ENCODE measurements at places on chromosomes 11 and 22.

DNA sequence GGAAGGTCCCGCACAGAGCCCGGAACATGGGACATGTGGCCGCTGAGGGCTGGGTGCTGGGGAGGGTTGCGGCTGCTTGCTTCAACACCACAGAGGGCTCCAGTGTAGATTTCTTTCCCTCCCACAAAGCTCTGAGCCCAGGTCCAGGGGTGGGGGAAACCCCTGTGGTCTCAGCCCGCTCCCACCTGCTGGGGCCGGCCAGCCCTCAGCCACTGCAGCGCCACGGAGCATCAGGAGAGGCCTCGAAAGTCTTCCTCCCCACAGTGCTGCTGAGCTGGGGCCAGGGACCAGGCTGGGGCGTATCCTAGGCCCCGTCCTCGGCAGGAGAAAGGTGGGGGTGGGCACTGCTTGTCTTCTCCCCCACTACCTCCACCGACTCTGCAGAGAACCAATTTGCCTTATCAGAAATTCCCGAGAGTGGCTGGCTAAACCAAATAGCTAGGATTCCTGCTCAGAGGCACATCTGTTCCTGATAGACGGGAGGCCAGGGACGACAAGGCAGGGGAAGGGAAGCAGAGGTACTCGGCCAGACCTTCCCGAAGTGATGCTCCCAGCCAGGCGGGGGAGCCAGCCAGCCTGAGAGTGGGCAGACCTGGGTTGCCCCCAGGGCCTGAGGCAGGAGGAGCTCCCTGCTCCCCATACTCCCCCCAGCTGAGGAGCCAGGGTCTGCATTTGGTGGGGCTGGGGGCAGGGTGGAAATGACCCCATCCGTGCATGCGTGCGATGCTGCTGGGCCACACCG is 18.7 kb downstream of the IGF2 start:
- DNase-seq = no peak

DNA sequence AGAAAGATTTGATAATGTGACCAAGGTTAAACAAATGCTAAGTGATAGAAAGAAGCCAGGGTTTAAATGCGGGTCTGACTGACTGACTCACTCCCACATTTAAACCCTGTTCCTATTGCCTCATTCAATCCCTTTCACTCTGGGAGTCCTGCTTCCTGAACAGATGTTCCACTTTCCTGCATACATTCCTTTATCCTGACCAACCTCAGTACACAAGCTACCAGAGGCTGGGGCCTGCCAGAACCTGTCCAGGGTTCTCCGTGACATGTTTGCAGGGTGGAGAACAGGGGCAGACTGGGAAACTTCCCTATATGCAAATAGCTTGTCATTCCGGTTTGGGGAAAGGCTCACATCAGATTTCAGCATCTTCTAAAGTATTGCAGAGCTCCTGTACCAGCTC is 3.0 kb upstream of the ANKK1 start:
- no peak for DNase-seq

DNA sequence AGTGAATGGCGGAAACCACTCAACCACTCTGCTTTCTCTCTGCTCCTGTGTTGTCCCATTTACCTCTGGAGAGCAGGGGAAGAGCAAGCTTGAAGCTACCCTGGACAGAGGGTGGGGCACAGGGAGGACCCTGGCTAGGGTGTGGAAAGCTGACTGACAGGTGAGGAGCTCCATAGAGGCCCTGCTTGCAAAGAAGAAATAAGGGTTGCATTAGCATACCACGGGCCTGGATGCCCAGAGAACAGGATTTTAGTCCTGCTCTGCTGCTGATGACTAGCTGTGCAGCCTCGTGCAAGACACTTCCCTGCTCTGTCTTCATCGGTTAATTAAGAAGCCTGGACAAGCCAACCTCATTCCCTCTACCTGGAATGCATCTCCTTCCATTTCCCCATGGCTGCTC is 135.0 kb downstream of the BUD13 start:
- DNase-seq = no peak

DNA sequence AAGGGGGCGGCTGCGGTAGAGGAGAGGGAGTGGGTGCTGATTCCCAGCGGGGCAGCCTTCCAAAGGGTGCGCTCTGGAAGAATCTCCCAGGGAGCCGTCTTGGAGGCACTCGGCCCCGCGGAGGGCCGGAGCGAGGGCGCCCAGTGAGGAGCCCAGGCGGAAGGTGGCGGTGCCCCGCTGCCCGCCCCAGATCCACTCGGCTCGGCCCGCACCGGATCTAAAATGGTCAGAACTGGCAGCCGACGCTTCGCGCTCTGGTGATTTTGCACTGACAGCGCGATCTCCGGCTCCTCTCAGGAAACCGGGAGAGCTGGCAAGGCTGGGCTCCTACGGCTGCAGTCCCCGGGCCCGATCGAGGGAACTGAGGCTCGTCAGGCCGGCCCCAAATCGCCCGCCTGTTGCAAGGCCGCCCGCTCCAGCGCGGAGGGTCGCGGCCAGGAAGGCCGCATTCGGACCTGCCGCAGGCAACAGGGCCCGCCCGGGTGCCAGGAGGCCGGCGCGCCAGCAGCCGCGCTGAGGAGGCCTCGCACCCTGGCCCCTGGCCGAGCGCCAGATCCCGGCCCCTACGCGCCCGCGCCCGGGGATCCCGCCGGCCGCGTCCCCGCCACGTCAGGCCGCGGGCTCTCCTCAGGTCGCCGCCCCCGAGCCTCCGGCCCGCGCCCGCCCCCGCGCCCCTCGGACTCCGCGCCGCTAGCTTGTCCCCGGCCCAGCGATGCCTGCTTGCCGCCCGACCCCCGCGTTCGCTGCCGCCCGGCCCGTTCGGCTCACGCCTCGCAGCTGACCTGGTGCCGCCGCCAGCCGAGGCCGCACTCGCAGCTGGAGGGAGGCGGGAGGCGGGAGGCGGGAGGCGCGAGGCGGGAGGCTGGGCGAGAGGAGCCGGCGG is at the start of gene KLHL22:
Gene KLHL22 (minus strand): TSS at position 818 of the 883 bp plus-strand sequence. CDS start 6,584 bp downstream, outside the sequence.
- peak; percentile 21 for DNase-seq

DNA sequence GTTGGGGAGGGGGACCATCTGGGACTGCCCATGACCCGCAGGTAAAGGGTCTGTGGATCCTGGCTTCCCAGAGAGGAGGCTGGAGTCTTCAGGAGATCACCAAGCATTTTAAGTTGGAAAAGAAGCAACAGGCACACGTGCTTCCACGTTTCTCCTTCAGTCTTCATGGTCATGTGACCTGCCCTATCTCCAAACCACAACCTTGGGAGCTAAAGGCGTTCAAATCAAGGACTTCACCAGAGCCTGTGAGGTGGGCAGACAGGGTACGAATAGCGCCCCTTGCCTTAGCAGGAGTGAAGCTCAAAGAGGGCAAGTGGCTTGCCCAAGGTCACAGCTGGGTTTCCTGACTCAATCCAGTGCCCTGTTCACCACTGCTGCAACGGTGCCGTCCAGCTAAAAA is 6.7 kb downstream of the TMEM184B start:
- no peak for DNase-seq

GRCh38 chr11:87265132-87265531 is 227.4 kb downstream of the TMEM135 start:
- no peak for DNase-seq

DNA sequence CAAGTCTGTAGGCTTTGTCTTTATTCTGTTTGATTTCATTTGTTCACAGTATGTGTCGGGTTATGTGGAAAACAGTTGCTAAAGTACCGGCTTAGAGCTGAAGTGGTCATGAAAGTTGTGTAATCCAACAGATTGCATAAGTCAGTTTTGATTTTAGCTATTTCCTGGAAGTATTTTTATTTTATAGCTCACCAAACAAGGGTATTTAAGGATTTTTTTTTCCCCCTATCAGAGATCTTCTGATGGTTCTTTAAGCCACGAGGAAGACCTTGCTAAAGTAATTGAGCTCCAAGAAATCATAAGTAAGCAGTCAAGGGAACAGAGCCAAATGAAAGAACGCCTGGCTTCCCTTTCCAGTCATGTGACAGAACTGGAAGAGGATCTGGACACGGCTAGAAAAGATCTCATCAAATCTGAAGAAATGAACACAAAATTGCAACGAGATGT is 55.9 kb downstream of the PPFIA1 start:
- DNase-seq = no peak

- no peak for DNase-seq
These were observed 35.5 kb upstream of the SLC25A1 start for GRCh38 chr22:19214078-19214473.

DNA sequence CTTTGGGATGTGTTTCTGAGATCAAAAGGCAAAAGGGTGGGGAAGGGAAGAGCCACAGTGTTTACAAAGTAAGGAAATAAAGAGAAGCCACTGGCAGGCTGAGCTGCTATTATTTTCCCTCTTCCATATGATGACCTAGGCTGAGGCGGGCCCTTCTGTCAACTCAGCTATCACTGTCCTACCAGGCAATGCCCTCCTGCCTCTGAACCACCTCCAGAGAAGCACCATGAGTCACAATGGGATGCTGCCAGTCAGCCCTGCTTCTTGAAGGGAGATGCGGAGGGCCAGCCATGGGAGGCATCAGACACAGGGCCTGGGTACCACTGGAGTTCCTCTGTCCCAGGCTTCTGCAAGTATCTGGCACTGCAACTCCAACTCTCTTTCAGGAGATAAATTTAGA is 107.9 kb upstream of the BID start:
- no peak for DNase-seq

DNA sequence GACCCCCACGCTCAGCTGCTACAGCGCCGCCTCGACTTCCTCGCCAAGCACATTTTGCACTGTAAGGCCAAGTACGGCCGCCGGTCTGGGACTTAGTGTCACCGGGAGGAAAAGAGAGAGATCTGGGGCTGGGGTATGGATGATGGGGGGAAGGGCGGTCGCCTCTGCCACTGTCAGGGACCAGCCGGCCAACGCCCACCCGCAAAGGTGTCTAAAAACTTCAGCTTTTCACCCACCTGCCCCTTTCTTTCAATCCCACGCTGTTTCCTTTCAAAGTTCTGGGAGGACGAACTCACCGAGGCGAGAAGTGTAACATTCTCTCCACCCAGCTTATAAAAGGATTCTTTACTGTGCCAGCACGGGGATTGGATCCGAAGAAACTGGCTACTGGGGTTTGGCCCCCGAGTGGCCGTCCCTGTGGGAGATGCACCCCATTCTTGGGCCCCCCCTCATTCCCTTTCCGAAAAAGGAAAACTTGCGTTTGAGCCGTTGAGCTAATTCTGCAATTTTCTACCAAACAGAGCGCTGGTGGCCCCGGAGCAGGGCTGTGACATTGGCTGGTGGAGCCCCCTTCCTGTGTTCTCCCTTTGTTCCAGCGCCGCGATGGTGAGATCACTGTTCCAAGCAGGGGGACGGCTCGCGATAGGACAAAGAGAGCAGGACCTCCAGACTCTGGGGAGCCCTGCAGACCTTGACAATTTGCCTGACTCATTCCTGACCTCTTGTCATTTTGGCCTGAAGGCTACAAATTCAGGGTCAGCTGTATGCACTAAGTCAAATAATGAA is 1.8 kb downstream of the FJX1 start:
- DNase-seq = peak; percentile 9

GRCh38 chr11:9851366-9851765 is 187.5 kb downstream of the SWAP70 start:
- DNase-seq = no peak

DNA sequence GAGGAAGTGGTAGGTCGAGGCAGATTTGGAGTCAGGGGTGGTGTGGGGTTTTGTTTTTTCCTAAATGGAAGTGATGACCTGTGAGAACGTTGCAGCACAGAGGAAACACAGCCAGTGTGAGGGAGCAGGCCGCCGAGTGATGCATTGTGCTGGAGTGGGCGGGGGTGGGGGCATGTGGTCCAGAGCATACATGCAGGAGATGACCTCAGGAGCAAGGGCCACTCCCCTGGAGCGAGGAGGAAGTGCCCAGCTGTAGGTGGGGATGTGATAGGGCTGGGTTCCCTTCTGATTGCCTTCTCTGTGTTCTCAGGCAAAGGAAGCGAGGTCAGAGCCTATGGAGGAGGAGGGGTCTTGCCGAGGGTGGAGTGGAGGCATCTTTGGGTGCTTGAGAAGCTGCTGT is 81.4 kb downstream of the PPP6R3 start:
- DNase-seq = no peak
